ENCODE measurements at places on chromosomes 2 and 18.

GRCh38 chr2:96205888-96206287 is 2.7 kb downstream of the STARD7 start:
- DNase-seq: no peak

DNA sequence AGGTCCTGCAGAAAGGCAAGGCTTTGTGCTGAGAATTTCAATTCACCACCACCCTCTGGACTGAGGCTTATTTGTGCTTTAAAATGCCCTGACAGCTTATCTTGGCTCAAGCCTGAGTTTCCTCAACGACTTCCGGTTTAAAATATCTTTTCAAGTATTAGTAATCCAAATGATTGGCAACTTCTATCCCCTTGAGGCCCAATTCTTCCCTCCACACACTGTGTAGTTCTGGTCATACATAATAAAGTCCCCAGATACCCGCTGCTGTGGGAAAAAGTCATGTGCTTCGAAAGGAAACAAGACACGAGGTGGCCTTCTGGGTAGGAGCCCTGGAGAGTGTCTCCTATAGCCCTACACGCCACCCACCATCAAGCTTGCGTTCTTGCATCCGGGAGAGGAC is 393.4 kb downstream of the ALK start:
- DNase-seq: no peak

- no peak for DNase-seq
Measured at GRCh38 chr2:24021122-24021998, 11.5 kb downstream of the MFSD2B start.

- DNase-seq: no peak
Measured at GRCh38 chr2:128486640-128487375, 168.1 kb upstream of the HS6ST1 start.

DNA sequence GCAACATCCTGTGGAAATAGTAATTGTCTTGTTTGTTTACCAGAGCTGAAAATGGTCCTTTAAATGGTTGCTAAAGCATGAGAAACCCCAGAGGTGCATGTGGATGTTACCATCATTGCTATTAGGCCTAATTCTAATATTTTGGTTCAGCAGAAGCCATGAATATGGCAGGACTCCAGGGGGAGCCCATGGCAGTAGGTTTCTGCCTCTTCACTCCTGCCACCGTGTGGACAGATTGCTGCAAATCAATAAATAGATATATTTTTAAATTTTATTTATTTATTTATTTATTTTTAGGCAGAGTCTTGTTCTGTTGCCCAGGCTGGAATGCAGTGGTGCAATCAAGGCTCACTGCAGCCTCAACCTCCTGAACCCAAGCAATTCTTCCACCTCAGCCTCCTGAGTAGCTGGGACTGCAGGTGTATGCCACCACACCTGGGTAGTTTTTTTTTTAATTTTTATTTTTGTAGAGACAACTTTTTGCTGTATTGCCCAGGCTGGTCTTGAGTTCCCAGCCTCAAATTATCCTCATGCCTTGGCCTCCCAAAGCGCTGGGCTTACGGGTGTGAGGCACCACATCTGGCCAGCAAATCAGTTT is 54.9 kb upstream of the CAPN13 start:
- no peak for DNase-seq

DNA sequence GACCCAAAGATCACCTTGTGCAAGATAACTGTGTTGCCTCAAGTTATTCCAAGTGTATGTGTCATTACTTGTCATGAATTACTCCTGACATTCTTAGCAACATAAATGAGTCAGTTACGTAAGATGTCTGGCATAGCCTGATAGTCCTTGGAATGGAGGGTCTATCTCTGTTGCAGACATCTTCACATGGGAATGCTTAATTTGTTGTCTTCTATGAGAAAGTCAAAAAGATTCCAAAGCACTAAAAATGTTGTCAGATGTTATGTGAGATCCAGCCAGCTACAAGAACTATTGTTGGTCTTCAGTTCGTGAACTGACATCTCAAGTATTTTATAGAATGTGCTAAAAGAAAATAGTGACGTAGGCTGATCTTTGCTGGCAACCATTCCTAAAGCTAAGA is 178.2 kb upstream of the RASGRP3 start:
- no peak for DNase-seq

- no peak for DNase-seq
Measured at GRCh38 chr2:175432793-175433192, 251.3 kb upstream of the ATP5MC3 start.

- DNase-seq: no peak
Measured at GRCh38 chr2:188966079-188966571, 8.0 kb upstream of the COL3A1 start.

All from activated naive CD8-positive, alpha-beta T cell treated with anti-CD3 and anti-CD28 coated beads, Interleukin-2, amount 50 U/mL, for 16 hours (primary cell).